T1000 (cell line): ENCODE measurements at places on chromosomes 13 and 19.

DNA sequence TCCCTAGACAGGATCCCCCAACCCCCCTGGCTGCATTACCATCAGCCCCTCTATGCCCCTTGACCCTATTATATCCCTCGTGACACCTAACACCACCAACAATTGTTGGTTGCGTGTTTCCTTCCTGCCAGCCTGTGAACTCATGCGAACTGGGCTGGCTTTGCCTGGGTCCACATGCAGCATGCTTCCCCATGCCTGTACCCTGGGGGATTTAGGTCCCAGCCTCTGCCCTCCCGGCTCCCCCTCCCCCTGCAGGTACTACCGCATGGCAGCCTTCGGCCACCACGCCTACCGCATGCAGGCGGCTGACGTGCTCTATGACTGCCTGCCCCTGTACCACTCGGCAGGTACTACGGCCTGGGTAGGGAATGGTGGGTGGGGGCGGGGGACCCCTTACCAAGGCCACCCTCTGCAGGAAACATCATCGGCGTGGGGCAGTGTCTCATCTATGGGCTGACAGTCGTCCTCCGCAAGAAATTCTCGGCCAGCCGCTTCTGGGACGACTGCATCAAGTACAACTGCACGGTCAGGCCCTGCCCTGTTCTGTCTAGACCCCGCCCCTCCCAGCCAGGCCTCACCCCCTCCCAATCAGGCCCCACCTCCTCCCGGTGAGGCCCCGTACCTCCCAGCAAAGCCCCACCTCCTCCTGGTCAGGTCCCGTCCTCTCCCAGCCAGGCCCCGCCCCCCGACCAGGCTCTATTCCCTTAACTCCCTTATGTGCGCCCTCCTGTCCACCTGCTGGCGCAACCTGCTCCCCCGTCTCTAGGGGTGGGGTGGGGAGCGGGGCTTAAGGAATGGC, 18.5 kb downstream of the SLC27A1 start:
- no peak for DNase-seq

- DNase-seq: no peak
Measured at GRCh38 chr13:113002206-113002912, 33.3 kb downstream of the MCF2L start.

DNA sequence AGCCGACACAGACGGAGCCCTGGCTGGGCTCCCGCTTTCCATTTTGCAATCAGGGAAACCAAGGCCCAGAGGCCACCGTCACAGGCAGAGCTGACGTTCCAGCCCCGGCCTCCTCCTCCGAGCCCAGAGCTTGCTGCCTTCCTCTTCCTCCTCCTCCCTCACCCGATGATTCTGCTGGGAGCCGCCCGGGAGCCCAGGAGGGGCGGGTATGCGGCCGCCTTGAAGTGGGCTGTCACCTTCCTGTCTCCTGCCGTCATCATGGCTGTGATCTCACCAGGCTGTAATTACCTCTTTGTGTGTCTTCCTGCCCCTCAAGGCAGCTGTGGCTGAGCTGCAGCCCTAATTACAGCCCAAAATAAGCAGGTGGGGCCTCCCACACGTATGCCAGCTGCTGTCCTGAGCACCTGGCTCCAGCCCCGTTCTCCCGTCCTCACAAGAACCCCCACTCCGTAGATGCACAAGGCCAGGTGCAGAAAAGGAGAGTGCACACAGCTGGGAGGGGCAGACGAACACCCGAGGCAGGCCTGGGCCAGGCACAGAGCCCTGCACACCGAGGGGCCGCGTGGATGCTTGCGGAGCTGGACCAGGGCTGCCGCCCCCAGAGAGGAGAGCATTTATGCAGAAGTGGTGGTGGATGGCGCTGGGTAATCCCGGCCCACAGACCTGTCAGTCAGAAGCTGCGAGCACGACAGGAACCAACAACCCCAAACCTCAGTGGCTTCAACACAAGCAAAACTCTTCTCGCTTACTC, 4.0 kb downstream of the TPGS1 start:
- DNase-seq: no peak

DNA sequence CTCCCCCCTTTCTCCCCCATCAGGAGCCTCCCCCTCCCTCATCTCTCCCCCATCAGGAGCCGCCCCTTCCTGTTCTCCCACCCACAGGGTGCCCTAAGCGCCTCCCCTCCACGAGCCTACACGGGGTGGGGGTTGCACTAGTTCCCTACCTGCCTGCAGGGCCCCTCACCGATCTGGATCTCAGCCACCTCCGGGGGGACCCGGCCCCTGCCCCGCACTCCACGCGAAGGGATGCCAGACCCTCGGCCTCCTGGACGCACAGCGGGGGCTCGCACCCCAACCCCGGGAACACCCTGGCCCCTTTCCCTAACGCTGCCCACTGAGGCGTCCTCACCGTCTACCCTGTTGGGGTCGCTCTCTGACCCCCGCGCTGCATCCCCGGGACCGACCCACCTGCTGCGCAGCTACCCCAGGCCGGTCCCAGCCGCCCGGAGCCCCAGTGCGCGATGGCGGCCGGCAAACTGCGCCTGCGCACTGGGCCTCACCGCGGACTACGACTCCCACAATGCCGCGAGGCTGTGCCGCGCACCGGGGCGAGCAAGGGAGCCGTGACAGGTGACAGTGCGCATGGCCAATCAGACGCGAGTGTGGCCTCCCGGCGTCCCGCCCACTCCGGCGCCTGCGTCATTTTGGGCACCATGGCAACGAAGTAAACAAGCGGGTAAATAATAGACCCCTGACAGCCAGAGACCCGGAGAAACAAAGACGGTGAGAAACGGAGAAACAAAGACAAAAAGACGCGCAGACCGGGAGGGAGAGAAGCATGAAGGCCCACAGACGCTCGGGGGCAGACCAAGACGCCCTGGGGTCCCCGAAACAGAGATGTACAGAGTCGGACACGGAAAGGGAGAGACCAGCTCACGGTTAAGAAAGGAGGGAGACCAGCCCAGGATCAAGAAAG, at the start of gene ZSCAN18:
Gene ZSCAN18, minus strand, starts transcription at position 451 of the 901 bp plus-strand sequence. CDS start 7,964 bp downstream, outside the sequence.
- peak; percentile 99 for DNase-seq

GRCh38 chr13:79456656-79457365, 24.1 kb upstream of the NDFIP2 start:
- no peak for DNase-seq

DNA sequence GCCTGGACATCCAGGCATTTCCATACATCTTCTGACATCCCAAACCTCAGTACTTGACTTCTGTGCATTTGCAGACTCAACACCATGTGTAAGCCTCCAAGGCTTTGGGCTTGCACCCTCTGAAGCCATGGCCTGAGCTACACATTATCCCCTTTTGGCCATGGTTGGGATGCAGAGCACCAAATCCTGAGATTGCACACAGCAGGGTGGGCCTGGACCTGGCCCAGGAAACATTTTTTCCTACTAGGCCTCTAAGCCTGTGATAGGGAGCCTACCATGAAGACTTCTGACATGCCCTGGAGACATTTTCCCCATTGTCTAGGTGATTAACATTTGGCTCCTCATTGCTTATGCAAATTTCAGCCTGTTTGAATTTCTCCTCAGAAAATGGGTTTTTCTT, 853.4 kb upstream of the SPRY2 start:
- DNase-seq: no peak

- DNase-seq: no peak
Measured at GRCh38 chr19:50657222-50657669, 8.0 kb downstream of the C19orf81 start.

DNA sequence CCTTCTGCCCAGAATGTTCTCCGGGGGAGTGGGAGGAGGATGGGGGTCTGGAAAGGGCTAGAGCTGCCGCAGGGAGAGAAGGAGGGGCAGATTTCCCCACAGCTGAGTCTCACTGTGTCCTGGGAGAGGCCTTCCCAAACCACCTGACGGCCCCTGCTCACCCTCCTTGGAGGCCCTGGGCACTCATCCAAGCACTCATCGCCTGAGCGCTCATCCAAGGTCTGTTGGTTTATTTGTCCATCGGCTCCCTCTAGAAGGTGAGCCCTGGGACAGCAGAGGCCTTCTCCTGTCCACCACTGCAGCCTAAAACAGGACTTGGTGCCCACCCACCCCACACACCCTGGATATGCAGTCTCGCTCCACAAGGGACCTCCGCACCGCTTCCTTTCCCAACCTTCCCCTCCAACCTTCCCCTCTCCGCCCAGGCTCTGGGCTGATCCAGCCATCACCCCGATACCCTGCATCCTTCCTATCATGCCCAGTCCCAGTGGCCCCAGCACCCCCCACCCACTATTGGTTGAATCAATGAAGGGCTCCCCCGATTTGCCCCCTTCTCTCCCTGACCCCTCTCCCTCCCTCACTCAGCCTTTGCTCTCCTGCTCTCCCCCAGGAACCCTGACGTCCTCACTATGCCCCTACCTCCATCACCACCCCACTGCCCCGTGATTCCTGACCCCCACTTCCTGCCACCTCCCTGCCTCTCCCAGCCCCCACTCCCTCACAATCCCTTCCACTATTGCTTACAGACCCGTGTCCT, 1.7 kb downstream of the UBXN6 start:
- DNase-seq: peak; percentile 24

DNA sequence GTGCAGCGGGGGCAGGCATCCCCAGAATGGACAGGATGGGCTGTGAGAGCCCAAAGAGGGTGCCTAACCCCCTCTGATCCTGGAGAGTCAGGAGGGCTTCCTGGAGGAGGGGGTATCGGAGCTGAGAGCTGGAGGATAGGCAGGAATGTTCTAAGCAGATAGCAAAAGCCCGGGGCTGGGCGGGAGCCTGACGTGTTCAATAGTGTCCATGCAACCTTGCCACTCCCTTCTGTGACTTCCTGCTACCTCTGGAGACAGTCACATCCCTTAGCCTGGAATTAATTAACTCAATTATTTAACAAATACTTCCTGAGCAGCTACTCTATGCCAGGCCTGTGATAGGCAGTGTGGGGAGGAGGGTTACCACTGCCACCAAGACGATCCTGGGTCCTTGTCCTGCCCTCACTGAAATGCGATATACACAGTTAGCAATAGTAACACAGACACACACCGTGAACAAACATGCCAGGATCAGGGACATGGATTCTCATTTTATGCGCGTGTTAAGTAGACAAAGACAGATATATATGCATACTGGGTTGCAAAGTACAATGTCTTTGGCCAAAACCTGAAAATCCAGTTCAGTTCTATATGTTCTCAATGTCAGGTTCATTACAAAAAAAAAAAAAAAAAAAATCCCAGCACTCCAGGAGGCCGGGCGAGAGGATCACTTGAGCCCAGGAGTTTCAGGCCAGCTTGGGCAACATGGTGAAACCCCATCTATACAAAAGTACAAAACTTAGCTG, 10.7 kb downstream of the AP2S1 start:
- DNase-seq: no peak

DNA sequence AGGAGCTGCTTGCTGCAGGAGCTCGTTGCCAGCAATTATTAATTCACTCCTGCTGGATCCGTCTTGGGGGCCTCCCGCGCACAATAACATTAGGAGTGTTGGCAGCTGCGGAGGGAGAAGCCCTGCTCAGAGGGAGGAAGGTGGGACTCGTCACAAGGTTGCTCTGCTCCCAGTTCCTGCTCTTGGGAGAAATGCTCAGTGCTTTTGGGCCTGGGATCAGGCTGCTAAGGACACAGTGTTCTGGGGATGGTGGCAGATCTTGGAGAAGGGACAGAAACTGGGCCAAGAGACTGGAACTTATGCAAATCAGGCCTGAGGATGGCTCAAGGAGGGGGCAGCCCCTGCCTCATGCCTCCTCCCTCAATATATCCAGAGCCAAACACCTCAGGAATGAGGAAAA, 78.9 kb upstream of the OLFM4 start:
- DNase-seq: no peak

DNA sequence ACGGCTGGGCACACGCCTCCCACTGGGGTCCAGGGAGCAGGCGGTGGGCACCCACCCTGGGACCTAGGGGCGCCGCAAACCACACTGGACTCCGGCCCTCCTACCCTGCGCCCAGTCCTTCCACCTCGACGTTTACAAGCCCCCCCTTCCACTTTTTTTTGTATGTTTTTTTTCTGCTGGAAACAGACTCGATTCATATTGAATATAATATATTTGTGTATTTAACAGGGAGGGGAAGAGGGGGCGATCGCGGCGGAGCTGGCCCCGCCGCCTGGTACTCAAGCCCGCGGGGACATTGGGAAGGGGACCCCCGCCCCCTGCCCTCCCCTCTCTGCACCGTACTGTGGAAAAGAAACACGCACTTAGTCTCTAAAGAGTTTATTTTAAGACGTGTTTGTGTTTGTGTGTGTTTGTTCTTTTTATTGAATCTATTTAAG, 1.6 kb downstream of the JUNB start:
- DNase-seq: no peak

GRCh38 chr19:23771316-23771715, 12.6 kb upstream of the ZNF681 start:
- DNase-seq: no peak

- no peak for DNase-seq
Measured at GRCh38 chr13:75326173-75327134, 155.5 kb downstream of the TBC1D4 start.

DNA sequence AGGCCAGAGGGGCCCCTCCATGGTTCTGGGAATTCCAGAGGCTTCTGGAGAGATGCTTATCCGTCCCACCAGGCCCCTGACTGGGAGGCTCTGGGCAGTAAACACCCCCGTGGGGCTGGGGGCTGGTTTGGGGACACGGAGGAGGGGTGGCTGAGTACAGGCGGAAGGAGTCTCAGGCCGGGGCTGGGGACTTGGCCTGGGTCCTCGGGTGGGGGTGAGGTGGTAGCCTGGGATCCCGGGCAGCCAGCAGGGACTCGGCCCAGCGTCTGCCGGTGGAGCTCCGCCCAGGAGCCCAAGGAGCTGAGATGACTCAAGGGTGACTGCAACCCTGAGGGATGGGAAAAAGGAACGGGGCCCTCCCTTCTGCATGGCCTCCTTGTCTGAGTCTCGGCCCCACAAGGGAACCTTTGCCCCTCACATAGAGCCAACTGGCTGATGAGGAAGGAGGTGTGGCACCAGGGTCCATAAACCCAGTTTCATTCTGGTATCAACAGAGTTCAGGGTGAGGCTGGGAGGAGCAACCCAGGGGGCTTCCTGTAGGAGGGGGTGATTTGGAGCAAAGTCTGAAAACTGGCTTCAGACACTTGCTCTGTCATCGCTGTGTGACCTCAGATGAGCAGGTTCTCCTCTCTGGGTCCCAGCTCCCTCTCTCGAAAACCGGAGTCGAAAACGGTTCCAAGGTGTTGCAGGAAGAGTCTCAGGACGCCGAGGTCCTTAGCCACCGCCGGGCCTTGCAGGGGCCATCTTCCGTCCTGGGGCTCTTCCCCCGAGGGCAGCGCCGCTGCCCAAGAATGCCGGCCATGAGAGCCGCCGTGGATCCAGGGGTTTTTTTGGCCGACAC, 809 bp downstream of the MISP start:
- peak; percentile 75 for DNase-seq

DNA sequence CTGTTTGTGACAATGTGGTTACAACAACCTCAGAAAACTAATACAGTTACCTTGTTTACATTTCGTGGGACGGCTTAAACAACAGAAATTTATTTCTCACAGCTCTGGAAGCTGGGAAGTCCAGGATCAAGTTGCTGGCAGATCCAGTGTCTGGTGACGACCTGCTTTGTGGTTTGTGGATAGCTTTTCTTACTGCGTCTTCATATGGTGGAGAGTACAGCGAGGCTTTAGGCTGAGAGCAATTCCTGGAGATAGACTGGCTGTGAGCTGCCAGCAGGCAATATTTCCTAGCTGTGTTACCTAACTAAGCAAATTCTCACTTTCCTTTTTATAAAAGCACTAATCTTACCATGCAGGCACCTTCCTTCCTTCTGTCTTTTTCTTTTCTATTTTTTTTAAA, 1203.5 kb upstream of the PRR20A start:
- no peak for DNase-seq

- no peak for DNase-seq
Measured at GRCh38 chr13:21453387-21454081, 5.6 kb downstream of the ZDHHC20 start.
